Effector memory CD8-positive, alpha-beta T cell (primary cell): ENCODE measurements at places on chromosomes 6 and 20.

DNA sequence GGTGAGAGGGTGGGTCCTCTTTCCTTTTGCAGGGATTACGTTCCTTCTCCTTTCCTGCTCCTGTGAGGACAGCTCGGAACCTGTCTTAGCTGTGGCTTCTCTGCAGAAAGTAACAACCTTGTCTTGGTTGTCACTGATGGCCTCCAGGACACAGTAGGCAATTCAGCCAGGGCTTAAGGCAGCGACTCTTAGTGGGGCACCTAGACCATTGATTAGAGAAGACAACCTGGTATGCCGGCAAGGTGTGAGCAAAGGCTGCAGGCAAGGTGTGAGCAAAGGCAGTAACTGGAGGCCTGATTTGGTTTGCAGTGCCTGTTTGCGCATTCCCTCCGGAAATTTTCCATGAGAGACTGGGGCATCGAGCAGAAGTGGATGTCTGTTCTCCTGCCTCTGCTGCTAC lies 37.6 kb downstream of the DYNLT1 start:
- no peak for DNase-seq

- no peak for DNase-seq
Measured at GRCh38 chr6:35368038-35368887, 25.9 kb downstream of the PPARD start.

DNA sequence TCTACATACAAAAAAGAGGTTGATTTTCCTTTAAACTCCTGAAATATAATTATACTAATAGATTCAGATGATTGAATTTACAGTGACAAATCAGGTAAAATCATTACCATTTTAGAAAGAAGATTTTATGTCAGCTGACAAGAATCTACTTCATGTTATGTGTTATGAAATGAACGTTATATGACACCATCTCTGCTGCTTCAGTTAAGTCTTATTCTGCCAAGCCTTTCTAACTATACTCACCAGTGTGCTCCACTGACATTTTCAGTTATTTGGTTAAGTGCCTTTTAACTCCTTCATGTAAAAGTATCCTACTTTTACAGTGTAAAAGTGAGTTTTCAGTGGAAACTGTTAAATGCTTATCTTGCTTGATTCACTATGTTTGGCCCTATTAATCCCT lies 80.4 kb downstream of the RWDD2A start:
- DNase-seq = no peak

GRCh38 chr6:131523988-131524673 lies 48.9 kb upstream of the ARG1 start:
- DNase-seq = no peak

GRCh38 chr20:39105551-39105950 lies 143.4 kb downstream of the DHX35 start:
- no peak for DNase-seq

- no peak for DNase-seq
Measured at GRCh38 chr6:98516866-98517265, 317.5 kb upstream of the POU3F2 start.

DNA sequence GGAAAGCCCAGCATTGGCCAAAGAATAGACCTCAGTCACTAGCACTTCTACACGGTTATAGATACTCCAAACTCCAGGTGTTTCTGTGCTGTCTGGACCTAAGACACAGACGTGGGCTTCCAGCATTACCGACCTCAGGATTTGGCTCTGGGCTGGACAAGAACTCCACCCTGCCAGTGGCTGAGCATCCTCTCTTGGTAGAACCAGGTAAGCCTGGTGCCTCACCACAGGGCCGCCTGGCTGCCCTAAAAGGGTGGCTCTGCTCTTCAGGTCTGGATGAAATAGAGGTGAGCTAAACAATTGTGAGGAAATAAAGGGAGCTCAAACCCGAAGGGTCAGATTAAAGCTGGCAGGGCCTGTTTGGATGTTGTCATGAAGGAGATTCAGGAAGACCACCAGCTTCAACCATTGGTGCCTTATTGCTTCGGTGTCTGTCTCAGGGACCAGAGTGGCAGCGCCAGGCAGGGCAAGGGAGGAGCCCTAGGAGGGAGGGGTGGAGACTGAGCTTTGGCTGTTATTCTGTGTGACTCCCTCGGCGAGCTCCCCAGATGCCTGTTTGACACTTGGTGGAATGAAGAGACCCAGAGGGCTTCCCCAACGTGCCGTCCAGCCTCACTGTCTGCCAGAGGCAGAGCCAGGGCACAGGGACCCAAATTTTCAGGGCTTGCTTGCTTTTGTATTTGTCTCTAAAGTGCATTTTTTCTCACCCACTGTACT lies 8.6 kb downstream of the SYNDIG1 start:
- DNase-seq = no peak

DNA sequence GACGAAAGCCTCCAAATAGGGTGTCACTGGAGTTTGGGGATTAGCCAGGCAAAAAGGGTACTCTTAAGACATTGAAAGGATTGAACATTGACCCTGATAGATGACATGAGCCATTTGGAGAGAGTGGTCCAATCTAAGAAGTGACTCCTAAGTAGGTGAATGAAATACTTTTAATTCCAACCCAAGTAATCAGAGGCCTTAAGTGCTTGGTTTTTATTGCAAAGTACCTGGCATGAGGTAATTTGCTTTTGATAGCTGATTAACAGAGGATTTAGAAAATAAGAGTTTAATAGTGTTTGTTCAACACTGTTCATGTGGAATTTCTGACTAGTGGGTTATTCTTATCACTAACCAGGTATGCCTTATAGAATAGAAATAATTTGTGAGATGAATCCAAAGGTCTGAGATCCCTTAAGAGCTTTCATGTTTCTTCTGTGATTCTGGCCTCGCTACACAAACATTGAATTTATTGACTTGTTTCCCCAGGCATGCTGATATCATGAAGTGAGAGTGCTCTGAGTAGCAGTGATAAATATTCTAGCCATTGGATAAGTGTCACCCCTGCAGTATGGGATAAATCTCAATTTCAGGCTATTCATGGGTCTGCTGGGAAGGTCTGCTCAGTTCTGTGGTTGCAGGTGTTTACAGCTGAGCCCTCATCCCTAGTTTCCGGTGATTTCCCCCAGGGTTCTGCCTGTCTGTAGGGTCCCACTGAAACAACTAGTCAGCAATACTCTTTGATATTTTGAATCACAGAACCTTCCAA lies 6.5 kb downstream of the NCOA7 start:
- DNase-seq = no peak

DNA sequence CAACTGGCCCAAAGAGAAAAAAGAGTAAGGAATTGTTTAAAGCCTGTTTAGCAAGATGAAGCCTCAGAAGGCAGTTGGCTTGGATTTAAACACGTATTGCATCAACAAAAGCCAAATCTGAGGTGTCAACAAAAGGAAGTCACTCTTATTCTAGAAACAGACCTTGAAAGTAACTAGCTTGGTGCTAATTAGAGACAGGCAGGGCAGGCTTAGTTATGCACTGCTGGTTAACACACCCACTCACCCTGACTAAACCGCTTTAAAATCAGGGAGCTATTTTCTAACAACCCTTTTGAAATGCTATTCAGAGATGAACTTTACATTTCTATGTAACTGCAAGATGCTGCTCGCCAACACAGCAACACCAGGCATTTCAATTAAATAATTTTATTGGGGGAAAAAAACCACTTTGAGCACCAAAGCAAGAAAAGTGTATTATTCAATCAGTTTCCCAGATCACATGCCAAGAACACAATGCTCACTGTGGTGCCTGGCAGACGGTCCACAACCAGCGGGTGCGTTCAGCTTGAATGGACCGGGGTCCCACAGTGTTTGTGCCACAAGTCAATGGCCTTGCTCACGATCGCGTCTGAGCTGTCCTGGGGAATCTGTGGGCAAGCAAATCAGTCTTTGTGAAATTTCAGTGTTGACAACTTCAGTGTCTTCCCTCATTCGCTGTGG lies 23.6 kb downstream of the TBC1D7 start:
- DNase-seq = no peak

DNA sequence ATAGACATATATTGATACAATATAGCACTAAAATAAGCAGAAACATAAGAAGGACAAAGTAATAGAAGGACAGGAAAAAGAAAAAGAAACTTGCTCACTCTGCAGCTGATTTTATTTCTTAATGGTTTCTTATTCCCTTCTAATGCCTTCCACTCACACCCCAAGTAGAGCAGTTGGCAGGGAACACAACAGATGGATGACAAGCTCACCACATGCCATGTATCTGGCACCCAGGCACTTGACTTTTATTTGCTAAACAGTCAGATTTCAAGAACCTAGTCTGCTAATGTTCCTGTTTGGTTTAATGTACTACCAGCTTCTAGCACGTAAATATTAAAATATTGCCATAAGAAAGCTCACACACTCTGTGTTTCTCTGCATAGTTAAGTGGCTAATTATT lies 87.1 kb downstream of the COL19A1 start:
- no peak for DNase-seq

GRCh38 chr6:153485072-153485471 lies 354.0 kb upstream of the RGS17 start:
- DNase-seq = no peak

- no peak for DNase-seq
Measured at GRCh38 chr20:54469952-54470351, 5.4 kb upstream of the DOK5 start.

DNA sequence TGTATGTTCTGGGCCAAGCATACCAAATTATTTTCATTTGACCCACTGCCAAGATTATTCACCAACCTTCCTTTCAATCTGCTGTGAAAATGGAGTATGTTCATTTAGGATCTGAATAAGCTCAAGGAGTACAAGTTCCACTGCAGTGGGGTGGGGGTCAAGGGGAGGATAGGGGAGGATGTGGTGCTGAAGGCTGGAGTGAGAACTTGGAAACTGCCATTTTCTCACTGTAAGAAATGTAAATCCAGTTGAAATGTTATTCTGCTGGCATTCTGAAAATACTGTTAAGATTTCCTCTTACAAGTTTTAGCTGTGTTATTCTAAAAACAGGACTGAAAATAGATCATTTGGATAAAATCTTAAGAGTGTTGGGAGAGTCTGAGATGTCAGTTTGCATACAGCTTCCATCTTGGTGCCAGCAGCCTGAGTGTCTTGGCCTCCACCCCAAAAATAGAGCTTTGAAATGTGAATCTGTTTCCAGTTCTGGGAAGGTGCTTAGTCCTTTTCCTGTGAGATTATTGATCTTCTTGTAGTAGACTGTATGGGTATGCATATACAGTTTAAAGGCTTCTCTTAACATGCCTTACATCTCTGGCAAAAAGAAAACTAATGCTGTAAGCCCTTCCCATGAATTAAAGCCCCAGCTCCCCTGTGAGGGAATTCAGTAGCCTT lies 84.3 kb downstream of the CTNNBL1 start:
- no peak for DNase-seq

DNA sequence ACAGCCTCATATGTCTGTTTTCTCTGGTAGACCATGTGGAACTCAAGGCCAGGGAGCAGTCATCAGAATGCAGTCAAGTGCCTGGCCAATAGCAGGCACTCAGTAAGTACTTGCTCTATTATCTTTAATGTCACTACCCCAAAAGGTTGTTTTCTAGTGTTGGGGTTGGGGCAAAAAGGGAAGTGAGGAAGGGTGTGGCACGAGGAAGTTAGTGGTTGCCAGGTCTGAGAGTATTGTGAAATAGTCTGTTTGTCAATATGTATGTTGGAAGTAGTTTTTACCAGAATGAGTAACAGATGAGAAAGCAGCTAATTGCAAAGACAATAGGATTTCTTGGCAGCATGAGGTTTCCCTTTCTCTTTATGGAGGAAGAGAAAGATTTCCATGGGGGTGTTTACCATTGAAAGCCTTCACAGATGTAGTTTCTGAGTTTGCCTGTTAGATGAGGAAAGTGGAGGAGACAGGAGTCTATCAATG lies 59.5 kb upstream of the ARMH2 start:
- no peak for DNase-seq

- no peak for DNase-seq
Measured at GRCh38 chr6:170505306-170505705, 47.8 kb downstream of the PSMB1 start.

- DNase-seq = no peak
Measured at GRCh38 chr6:168071620-168072019, 7.4 kb downstream of the FRMD1 start.

DNA sequence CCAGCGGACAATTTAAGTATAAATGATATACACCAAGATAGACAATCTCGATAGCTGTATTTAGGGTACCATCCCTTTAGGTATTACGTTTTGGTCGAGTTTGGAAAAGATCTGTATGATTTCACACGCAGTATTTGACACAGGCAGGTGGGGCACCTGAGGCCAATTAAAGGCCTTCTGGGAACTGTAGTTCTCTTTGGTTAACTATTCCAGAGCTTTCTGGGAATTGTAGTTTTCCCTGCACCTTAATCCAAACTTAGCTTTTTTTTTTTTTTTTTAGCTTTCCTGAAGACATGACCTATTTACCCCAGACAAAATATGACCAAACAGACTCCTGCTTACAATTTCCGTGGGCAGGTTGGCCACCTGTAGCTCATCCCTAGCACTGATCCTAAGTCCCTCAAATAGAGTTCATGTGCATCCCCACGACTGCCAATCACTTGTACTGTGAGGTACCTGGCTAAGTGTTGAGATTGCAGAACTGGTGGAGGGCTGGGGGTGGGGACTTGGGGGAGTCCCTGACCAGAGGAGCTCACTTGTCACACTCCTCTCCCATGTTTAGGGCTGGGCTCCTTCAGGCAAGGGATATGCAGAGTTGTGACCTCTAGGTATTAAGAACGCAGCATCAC lies 999 bp upstream of the EHMT2 start:
- no peak for DNase-seq

DNA sequence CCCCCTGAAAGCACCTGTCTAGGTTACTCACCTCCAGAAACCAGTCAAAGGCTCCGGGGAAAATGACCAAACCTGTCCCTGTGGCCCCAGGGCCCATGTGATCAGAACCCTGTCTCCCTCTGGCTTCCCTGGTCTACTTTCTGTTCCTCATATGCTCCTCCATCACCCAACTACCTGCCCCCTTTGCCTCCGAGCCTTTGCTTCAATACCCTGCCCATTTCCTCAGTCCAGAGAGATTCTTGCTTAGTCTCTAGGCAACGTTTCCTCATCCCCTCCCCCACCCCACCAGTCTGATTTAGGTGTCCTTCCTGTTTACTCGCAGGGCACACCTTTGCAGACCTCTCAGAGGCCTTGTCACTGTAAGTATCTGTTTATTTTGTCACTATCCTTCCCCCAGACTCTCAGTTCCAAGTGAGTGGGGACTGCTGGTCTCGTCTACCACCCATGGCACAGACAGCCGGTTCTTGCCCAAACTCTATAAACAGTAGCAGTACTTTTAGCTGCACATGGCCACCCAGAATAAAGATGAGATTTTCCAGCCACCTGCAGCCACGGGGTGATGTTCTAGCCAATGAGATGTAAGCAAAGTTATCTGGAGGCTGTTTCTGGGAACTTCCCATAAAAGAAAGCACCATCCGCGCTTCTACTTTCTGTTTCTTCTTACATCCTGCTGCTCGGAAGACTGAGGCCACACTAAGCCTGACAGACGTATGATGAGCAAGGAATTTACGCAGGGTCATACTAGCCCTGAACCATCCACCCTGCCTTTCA lies 13.3 kb downstream of the ELOVL5 start:
- peak; percentile 75 for DNase-seq

GRCh38 chr6:105045526-105045925 lies 88.6 kb downstream of the LIN28B start:
- no peak for DNase-seq

GRCh38 chr20:50111120-50111828 lies 1.7 kb downstream of the UBE2V1 start:
- no peak for DNase-seq
